ENCODE measurements at places on chromosomes 2 and 18.

GRCh38 chr2:170605862-170606261 is 109.3 kb upstream of the SP5 start:
- no peak for DNase-seq

GRCh38 chr2:133607679-133608078 is 39.4 kb upstream of the NCKAP5 start:
- DNase-seq, result no peak

DNA sequence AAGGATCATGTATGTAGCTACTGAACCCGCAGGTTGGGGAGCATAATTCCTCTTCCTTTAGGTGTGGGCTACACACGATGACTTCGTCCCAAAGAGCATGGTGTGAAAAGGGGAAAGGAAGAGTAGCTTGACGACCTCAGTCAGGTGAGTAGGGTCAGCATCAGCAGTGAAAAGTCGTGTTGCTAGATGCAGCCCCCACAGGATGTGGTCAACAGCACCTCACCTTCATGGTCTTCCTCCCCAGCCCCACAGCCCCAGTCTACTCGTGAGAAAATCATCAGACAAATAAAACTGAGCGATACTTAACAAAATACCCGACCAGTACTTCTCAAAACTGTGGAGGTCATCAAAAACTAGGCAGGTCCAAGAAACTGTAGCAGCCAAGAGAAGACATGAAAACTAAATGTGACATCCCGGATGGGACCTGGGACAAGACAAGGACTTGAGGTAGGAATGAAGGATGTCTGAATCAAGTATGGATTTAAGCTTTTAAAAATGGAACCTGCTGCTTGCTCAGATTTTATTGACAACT is 77.5 kb upstream of the NFATC1 start:
- no peak for DNase-seq

DNA sequence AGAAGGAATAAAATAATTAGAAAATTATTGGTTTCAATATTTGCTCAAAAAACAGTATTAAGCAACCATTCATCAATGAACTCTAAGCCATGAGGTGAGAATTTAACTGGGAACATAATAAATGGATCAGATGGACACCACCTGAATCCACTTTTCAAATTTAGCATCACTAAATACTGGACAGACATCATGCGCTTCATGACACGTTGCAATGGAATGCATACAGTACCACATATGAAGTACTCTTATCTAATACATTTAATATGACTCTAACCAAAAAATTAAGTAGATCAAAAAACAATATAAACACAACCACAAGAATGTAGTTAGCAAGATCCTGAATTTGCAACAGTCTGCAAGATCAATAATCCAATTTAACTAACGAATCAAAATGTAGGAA is 76.6 kb downstream of the COBLL1 start:
- no peak for DNase-seq
